ENCODE measurements at places on chromosomes 16 and 17. TPM values are rescaled to one million over a fixed set of nuclear protein-coding genes. Genes with fewer than 3 reads are reported as not detected.
A peak's percentile ranks its signal among the peaks of the same experiment; 100 is the strongest.

The CES3 gene
- polyA plus RNA-seq, result 3.1 TPM

The TP53TG3C gene
- polyA plus RNA-seq, result not detected

The USP43 gene
- polyA plus RNA-seq, result 6.2 TPM

The GLIS2 gene
- polyA plus RNA-seq, result 30.6 TPM

The DNAAF1 gene
- 3.1 TPM for polyA plus RNA-seq

The NMRAL1 gene
- 37.3 TPM for polyA plus RNA-seq

The KRTAP1-5 gene
- not detected for polyA plus RNA-seq

The PERCC1 gene
- polyA plus RNA-seq, result not detected

The LITAFD gene
- polyA plus RNA-seq, result not detected

The CPD gene
- polyA plus RNA-seq, result 111 TPM

The NLGN2 gene
- polyA plus RNA-seq, result 16.8 TPM

DNA sequence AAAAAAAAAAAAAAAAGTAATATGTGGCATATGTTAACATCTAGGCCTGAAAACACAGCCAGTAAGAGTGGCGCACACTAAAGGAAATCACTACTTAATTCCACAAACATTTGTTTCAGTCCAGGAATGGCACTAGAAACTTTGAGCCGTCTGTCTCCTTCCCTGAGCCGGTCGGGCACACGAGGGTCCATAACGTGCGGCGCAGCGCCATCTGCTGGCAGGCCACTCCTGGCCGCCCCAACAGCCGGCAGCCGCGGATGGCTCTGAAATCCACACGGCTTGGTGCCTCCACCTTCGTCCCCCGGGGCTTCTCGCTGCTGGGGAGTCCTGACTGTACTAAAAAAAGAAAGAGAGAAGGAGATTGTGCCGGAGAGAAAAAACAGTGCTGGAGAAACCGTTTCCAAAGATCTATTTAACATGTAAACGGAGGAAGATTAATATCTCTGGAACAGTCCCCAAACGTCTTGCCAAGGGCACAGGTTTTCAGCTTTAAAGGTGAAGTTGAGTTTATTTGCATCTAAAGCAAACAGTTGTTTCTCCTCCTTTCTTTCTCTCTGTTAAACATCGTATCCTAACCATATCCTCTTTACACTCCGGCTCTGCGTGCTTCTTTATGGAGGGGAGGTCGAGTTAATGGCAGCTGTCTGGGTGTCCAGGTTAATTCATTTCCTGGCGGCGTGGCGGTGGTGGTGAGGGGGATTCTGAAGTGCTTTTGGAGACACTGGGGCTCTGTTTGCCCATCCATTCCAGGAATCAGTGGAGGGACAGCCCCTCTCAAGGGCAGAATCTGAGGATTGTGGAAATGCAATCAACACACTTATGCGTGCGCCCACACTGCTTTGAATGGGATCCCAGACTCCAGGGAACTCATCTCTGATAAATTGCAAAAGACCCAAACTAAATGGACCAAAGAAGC lies 611.3 kb upstream of the SALL1 start:
- DNase-seq, result peak; percentile 80

DNA sequence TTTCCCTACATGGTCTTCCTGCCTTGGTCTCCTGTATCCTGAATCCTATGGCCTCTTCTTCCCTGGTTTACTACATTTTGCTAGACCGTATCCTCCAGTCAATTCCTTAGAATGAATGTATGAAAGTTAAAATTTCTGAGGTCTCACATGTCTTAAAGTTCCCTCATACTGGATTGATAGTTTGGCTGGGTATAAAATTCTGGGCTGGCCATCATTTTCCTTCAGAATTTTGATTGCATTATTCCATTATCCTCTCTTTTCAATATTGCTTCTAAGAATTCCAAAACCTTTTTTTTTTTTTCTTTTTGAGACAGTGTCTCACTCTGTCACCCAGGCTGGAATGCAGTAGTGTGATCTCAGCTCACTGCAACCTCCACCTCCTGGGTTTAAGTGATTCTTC lies 10.8 kb downstream of the NOD2 start:
- DNase-seq, result no peak

GRCh38 chr17:19533718-19534561 lies at the start of gene SLC47A1:
Gene SLC47A1 (plus strand): TSS chr17:19533854. CDS start chr17:19533940, 86 bp downstream.
- DNase-seq, result no peak

DNA sequence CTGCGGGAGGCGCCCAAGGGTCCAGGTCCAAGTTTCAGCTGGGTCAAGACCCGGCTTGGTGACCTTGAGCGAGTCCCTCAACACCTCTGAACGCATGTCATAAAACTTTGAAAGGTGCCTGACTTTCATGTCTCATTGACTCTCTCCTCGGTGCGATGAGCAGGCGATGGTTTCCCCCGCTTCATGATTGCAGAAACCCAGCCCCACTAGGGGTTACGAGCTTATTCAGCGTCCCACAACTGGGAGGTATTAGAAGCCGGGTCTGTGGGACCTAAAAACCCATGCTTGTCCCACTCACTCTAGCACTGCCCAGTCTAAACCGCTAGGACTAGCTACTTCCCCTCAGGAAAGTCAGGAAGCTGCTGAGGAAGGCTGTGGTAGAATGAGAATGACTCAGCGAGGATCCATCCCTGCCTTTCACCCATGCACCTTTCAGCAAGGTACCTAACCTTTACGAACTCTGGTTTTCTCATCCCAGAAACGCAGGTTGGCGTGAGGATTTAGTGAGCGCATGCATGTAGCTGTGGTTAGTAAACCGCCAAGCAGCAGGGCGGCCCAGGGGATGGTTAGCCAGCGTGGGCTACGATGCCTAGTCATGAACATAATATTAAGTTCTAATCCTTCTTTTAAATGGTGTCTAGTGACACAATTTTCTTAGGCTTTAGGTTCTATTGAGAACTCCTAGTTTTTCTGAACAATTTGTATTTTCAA lies 26.2 kb upstream of the RFFL start:
- DNase-seq, result no peak

GRCh38 chr17:10439816-10440215 lies 18.1 kb upstream of the MYH8 start:
- no peak for DNase-seq

DNA sequence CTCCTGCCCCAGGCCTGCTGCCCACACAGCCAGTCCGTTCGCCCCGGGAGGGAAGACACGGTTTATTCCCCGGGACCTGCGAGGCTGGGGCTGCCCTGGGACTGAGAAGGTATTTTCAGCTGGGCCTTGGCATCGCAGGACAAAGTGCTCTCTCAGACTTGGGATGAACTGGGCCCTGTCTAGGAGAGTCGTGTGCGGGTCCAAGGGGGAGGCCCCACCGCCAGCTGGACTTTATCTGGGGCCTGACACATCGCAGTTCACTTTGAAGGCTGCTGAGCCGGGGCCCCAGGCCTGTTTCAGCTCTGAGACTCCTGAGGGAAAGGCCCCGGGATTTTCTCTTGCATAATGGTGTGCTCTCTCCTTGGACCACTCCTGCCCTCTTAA lies 6.8 kb downstream of the CRISPLD2 start:
- no peak for DNase-seq

- DNase-seq, result no peak
Observed at GRCh38 chr17:44996304-44996703, 28.2 kb upstream of the C1QL1 start.

GRCh38 chr16:74561626-74562025 lies 45.3 kb downstream of the GLG1 start:
- DNase-seq, result no peak

DNA sequence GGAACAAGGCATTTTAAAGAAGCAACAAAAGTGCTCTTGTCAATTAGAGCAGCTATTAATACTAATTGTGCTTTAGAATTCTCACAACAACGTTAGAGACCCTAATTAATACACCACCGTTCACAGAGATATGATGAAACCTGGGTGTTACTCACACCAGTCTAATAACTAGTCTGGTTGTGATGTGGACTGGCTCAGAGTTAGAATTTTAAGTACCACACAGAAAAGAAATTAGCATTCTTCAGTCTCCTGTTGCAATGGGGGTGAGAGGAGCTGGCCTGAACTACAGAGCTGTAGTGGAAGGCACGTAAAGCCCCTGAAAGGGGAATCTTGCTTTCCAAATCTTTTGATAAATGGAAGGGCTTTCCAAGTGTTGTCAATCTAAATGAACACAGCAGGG lies 240.8 kb upstream of the TOX3 start:
- no peak for DNase-seq

GRCh38 chr16:71341881-71342280 lies 16.6 kb upstream of the CALB2 start:
- no peak for DNase-seq

- no peak for DNase-seq
Observed at GRCh38 chr17:17783825-17784656, 52.7 kb downstream of the SREBF1 start.

GRCh38 chr17:57732062-57732461 lies 13.0 kb downstream of the CCDC182 start:
- no peak for DNase-seq

DNA sequence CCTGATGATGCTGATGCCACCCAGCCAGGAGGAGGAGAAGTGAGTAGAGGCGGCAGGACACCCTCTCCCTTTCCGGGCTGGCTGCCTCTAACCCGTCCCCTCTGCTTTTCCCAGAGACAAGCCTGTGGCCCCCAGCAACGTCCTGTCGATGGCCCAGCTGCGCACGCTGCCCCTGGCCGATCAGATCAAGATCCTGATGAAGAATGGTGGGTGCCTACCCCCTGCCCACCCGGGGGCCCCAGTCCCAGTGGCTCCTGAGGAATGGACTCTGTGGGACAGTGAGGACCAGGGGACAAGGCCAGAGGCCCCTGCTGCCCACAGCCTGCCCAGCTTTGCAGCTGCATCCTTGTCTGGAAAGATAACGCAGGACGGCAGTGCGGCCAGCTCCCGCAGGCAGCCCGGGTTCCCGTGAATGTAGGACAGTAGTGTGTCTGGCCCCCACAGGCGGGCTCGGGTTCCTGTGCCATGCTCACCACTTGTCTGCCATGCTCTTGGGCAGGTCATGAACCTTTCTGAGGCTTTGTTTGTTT lies 19.9 kb downstream of the POLR3E start:
- no peak for DNase-seq

DNA sequence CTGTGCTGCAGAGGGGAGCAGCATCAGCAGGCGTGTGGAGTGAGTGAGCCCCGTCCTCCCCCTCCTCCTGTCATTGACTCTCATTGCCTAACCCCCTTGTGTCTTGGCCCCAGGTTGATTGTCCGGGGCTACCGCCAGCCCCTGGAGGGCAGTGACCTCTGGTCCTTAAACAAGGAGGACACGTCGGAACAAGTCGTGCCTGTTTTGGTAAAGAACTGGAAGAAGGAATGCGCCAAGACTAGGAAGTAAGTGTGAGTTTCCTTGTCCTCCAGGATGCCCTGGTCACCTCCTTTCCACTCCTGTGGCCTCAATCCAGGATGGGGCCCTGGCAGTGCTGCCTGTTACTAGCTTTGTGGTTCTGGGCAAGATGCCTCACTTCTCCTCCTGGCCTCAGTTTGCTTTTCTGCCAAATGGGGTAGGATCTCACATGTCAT lies 87.0 kb downstream of the ABCC1 start:
- DNase-seq, result no peak

GRCh38 chr16:12257926-12258561 lies 281.5 kb downstream of the SNX29 start:
- DNase-seq, result no peak

DNA sequence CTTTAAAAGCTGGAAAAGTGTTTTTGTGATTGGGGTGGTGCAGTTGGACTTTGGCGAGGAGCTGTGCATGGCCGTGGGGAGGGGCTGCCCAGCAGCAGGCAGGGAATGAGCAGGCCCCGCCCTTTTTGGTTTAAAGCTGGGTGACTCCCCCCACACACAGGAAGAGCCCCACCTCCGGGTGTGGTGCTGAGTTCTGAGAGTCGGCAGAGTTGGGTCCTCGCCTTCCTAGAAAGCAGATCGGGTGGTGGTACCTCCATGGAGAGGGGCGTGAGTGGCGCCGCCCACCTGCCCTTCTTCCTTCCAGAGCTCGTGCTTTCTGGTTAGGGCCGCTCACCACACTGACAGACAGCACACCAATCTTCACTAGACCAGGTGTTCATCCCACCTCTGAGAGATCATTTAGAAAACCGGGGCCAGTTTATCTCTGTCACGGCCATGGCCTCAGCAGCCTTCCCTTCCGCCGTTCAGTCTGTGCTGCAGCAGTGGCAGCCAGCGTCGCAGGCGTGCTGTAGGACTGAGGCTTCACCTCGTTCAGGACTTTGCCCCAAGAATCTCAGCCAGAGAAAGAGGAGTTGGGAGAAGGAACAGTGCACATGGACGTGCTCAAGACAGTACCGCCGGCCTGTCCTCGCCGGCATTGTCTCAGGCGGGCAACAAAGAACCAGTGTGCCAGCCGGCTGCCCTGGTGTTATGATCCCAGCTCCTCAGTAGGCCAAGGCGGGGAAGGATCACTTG lies 144.0 kb upstream of the CHMP6 start:
- DNase-seq, result no peak

DNA sequence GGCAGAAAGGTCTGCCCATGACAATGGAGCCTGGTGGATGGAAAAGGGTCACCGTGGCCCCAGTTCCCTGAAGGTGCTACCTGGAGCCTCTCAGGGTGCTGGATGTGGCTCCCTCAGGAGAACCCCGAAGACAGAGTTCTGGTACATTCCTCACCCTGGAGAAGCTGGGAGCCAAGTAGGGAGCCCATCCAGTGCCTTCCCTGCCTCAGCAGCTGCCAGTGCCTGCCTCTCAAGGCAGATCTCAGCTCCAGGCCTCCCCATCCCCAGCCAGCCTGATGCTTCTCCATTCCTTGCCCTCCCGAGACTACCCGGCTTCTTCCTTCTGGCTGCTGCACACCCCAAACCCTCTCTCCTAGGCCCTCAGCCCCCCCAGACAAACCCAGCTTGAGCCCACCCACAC lies 20.5 kb downstream of the SCGB1C2 start:
- no peak for DNase-seq

DNA sequence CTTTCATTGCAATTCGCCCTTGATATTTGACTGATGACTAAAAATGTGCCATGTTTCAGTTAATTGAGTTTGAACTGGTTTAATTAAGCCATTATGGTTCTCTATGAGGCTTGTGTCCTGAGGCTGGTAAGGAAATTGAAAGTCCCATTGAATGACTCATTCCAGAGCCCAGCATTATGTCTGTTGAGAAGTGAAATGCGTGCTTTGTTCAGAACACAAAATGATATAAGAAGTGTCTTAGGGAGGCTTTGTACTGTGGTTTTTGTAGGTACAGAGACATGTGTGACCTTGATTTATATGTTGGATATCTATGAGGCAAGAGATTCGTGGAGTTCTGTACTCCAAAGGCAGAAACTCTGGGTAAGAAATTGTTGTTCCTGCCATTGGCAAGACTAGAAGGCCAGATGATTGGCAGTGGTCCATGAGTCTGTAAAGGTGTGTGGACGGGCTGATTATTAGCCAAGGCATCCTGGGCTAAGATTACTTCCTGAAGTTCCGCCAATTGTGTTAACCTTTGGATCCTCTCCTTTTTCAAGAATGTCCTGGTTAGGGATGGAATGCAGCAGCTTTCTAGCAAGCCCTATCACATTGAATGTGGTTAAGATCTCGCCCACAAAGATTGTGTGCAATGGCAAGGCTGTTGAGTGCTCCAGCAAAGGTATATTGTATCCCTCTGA lies 103.7 kb downstream of the NPIPB5 start:
- no peak for DNase-seq

- DNase-seq, result no peak
Observed at GRCh38 chr17:50691550-50692447, 15.9 kb downstream of the ANKRD40 start.

DNA sequence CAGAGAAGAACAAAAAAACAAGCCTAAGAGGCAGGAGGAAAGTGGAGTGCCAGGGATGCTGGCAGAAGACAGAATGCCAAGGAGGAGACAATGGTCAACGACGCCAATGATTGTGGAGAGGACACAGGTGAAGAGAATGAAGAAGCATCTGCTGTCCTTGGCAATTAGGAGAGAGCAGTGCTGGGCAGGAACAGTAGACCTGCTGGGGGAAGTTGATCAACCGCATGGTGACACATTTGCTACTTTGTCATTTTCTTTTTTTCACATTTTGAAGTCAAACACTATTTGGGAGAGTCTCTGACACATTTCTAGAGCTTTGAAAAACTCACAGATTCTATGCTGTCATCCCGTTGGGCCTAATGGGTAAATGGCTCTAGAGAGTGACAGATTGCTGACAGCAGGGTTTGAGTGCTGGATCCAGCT lies 1.1 kb upstream of the PIK3R6 start:
- DNase-seq, result no peak
